ENCODE measurements at places on chromosomes 2 and 18.

GRCh38 chr2:23655934-23656596 is 270.9 kb downstream of the ATAD2B start:
- DNase-seq: no peak

DNA sequence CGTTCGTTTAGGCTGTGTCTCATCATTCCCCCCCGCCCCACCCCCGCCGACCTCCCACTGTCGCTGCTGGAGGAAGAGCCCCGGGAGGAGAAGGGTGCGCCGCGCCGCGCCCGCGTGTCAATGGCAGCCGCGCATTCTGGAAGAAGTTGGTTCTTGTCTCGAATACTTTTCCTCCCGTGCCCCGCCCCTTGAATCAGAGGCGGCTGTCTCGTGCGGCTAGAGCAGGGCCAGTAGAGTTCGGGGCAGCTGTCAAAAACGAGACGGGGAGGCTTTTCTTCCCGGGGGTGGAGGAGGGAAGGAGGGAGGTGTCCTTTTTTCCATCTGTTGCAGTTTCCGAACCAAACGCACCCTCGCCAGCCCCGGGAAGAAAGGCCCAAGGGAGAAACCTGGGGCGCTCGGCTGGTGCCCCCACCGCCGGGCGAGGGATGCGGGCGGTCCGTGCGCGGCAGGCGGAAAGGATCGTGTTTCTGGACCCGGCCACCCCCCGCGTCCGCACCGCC is 410 bp upstream of the TGIF1 start:
- peak; percentile 86 for DNase-seq

DNA sequence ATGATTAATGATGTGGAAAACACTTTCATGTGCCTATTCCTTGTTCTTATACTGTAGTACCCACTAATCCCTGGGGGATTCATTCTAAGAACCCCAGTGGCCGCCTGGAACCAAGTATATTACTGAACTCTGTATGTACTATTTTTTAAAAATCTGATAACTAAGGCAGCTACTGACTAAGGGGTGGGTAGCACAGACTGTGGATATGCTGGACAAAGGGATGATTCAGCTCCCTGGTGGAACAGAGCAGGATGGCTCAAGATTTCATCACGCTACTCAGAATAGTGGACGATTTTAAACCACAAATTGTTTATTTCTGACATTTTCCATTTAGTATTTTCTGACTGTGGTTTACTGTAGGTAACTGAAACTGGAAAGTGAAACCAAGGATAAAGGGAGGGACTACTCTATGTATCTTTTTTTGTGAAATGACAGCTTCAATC is 41.8 kb upstream of the CDC42EP3 start:
- DNase-seq: no peak

- DNase-seq: no peak
These were observed 21.3 kb downstream of the XRCC5 start for GRCh38 chr2:216130346-216130971.

DNA sequence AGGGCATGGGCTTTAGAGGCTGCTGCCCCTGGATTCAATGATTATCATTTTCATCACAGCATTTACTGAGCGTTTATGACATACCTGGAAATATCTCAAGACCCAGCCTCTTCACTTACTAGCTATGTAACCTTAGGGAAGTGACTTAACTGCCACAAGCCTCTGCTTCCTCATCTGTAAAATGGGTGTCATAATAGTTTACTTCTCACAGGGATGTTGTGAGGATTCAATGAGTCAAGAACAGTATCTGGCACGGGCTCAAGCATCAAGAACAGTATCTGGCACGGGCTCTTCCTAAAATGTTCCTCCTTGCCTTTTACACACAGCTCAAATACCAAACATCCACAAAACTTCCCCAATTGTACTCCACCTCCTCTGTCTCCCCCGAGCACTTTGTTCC is 31.4 kb downstream of the LGALSL start:
- no peak for DNase-seq

DNA sequence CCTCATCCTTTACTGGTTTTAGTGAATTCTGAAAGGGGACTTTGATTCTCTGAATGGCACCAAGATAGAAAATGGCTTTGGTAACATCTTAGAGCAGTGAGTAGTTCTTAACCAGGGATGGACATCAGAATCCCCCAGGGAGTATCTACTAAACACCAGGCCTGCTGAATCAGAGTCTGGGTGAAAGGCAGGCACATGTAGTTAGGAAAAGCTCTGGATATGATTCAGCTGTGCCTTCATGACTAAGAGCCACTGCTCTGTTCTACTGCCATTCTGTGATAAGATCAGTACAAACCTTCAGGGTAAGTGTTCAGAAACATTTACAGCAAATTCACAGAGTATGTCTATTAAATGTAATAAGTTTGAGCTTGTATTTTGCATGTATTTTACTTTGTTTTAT is 46.2 kb upstream of the B3GNT2 start:
- DNase-seq: no peak

GRCh38 chr18:36547544-36547943 is 250.0 kb downstream of the FHOD3 start:
- DNase-seq: no peak

DNA sequence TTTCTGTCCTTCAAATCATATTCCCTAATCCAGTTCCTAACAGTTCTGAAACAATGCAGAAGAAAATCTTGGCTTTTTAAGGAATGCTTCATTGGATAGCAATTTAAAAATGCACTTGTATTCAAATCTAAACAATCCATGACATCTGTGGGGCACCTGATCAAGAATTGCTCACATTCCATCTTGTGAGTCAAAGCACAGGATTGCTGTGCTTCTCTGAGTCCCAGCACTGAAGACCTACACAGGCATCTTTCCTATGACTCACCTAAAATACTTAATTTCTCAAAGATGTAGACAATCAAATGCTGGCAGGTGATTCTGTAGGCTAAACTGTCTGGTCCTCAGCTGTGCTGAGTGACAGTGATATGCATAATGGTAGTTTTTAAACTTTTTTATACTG is 10.1 kb upstream of the ATP8B1 start:
- no peak for DNase-seq

GRCh38 chr2:25380586-25381375 is 39.1 kb upstream of the DNMT3A start:
- no peak for DNase-seq

- no peak for DNase-seq
These were observed 20.0 kb downstream of the CCDC138 start for GRCh38 chr2:108806371-108807113.

DNA sequence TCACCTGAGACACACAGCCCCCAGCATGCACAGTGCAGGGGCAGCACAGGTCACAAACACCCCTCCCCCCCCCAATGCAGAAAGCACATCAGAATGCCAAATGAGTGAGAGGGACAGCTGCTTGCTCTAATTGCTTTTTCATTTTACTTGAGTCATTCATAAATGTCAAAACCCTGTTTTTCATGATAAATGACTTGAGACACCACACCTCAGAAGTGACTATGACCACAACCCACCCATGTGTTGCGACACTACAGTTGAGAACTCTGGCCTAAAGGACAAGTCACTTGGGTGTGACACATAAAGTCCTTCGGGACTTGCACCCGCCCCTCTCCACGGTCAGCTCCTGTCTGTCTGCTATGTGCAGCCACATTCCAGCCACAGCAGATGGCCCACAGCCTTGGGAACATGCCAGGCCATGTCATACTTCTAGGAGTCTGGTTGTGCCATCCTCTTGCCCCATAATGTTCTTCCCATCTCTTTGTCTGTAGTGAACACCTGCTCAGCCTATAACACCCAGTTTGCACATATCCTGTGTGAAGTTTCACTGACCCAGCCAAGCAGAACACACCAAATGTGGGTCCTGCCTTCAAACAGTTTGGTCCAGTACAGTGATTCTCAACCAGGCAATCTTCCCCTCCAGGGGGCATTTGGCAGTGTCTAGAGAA is 30.2 kb upstream of the RIOK3 start:
- DNase-seq: no peak

DNA sequence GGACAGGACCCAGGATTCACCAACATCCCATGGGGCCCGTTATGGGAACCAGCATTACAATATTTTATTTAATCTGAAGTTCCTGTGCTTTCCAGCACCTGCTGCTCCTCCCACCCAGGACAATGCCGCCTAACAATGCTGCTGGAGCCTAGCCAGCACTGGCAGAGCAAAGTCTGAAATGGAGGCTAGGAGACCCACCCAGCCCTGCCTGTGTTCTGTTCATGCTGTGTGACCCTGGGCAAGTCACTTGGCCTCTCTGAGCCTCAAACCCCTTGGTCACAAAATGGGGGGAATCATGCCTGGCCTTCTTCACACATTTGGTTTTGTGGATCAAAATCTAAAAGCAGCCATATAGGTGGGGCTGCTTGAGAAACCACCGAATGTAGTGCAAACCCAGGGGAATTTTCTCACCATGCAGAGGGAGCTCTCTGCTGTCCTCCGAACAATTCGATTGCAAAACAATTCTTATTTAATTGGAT is 38.5 kb upstream of the ODC1 start:
- DNase-seq: no peak

- DNase-seq: no peak
These were observed 169.7 kb downstream of the CDCA7 start for GRCh38 chr2:173524256-173524955.

DNA sequence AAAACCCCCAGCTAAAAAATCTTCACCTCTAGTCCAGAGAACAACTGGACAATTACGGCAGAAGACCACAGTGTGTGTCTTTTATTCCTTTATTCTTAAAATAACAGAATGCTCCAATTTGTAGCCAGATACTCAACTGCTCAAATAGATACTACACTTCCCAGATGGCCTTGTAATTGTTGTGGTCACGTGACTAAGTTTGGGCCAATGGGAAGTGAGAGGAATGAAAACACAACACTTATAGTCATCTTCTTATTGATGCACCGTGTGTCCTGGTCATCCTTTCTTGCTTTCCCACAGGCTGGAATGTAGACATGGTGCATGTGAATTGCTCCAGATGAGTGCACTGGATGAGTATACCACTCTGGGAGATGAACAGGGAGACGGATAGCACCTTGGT is 145.1 kb downstream of the CDC42EP3 start:
- DNase-seq: no peak

DNA sequence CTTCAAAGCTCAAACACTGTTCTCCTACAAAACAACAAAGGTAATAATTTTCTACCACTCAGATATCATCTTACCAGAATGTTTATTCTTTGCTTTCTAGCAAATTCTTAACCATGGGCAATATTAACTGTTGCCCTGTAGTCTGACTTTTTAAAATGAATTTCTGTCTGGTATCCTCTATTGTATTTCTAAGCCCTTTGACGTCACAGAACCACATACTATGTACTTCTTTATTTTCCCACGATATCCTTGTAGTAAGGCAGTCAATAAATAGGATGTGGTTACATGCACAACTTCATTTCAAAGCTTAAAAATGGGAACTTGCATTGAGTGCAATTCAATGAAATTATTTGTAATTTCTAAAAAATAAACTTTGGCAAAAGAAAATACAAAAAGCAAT is 58.7 kb downstream of the THADA start:
- DNase-seq: no peak

- DNase-seq: no peak
These were observed 198.8 kb downstream of the IRS1 start for GRCh38 chr2:226600802-226601201.

DNA sequence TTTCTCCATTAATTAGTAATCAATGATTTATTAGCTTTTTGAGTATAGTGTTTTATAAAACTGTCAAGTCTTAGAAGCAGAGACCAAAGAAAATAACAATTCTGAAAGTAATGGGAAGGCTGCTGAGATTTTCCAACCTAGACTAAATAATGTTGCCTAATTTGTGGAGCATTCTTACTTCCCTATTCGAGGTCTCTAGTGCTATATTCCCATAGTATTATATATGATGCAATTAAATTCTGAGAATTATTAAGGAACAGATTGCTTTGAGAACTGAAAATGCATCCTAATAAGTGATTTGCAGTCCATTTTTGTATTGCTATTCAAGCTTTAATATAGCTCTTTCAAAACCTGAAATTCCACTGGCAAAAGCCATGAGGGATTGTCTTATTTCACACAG is 27.7 kb upstream of the DOCK10 start:
- DNase-seq: no peak

DNA sequence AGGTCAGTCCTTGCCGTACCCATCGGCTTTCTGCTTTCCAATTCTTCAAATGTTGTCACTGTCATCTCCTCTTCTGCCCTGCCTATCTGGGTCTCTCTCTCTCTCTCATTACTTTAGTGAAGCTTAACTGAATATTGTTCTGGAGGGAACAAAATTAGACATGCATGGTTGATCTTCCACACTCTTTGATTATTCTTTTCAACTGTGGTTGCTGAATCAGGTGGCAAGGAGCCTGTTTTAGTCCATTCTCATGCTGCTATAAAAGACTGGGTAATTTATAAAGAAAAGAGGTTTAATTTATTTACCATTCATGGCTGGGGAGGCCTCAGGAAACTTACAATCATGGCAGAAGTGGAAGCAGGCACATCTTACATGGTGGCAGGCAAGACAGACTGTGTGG is 157.9 kb downstream of the ARL4C start:
- DNase-seq: no peak

- DNase-seq: no peak
These were observed 1202.8 kb downstream of the CNTNAP5 start for GRCh38 chr2:125227843-125228392.

GRCh38 chr2:152613235-152613634 is 104.0 kb downstream of the PRPF40A start:
- no peak for DNase-seq

- no peak for DNase-seq
These were observed 132.5 kb upstream of the LHCGR start for GRCh38 chr2:48888066-48888465.

DNA sequence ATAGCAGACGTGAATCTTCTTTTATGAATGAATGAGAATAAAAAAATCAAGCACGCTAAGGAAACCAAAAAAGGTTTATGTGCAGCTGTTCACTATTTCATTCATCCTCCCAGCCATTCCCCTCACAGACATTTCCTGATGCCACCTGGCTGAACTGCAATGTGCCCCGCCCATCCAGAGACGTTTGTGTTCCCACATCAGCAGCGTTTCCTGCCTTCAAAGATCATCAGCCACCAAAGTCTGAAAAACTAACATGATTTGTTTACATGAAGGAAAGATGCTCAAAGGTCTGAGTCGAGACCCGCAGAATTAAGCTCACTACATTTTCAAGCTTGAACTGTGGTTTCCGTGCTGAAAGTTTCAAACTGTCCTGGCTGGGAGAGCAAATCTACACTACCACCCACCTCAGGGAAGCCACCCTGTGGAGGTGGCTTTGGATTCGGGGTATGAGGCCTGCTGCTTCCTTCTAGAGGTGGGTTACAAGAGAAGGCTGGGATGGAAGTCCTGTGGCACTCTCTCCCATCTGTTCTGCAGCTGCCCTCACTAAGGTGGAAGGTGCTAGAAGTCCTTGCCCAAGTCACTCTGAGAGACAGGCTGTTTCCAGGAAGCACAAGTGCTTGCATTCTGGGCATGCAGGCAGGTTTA is 201.3 kb upstream of the OSR1 start:
- no peak for DNase-seq

GRCh38 chr2:131076707-131077106 is 16.6 kb downstream of the FAM168B start:
- no peak for DNase-seq

- DNase-seq: no peak
These were observed 251.6 kb upstream of the APCDD1 start for GRCh38 chr18:10202845-10203321.

- no peak for DNase-seq
These were observed 39.4 kb downstream of the MYOM1 start for GRCh38 chr18:3180325-3180724.

All from stimulated activated naive CD4-positive, alpha-beta T cell treated with Interleukin-2 at 50 U/mL for 16 hours (primary cell).